ENCODE measurements at places on chromosomes 4 and X.

DNA sequence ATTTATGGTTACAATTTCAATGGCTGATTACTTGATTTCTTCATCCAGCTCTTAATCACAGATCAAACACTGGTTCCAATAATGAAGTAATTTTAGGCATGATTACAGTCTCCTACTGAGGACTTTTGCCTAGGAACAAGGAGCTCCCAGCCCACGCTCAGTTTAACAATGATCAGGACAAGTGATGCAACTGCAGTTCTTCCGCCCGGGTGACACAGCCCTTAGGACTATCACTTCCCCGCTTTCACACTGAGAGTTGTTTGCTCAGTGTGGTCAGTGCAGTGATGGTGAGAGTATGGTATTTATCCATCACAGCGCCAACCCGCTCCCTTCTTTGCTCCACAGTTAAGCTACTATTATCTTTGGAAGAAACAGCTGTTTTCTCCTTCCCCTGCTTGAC lies 203.2 kb upstream of the MBNL3 start:
- DNase-seq, result no peak

- no peak for DNase-seq
These were observed 82.7 kb upstream of the DHRSX start for GRCh38 chrX:2583194-2584162.

DNA sequence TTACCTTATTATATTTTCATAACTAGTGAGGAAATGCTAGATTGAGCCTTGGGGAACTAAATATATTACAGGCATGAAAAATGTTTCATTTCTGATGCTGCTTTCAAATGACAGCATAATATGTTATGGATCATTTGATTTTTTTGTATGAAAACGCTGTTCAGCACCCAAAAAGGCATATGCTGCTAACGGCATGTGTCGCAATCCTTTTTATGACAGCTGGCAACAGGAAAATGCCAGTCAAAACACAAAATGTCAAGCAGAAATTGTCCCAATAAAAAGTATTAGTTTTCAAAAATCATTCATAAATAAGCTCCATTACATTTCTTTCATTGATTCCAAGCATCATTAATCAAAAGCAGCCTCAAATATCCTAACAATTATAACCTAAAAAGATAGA lies 1244.5 kb downstream of the PCDH7 start:
- no peak for DNase-seq

- DNase-seq, result no peak
These were observed 281.7 kb upstream of the PITX2 start for GRCh38 chr4:110904435-110905065.

DNA sequence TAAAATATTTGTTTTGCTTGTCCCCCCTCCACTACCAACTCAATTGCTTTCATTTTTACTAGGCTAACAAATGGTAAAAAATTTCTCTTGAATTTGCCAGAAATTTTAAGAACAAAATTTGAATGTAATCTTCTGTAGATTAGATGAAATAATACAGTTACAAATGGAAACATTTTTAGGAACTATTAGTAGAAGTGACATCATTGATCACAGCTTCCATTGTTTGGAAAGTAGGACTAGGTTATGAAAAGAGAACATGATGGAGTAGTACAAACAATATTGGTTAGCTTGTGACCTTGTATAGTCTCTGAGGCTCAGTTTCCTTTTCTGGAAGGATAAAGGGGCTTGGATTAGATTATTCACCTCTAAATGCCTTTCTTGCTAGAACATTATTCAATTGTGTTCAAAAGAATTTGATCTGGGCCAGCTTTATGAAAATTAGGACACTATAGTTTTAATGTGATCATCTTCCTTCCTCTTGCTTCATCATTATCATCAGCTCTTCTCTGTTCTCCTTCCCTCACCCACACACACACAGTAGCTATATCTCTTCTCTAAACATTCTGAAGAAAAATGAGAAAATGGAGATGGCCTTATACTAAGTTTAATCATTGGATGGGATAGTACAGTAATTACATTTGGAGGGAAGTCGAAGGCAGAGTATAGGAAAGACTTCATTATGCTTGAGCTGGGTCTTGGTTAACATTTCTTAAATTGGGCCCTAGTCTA lies 9.9 kb downstream of the MTMR1 start:
- no peak for DNase-seq

- peak; percentile 8 for DNase-seq
These were observed 22.0 kb downstream of the DYNLT3 start for GRCh38 chrX:37825215-37825842.

GRCh38 chr4:111994392-111994791 lies 150.9 kb upstream of the FAM241A start:
- no peak for DNase-seq

DNA sequence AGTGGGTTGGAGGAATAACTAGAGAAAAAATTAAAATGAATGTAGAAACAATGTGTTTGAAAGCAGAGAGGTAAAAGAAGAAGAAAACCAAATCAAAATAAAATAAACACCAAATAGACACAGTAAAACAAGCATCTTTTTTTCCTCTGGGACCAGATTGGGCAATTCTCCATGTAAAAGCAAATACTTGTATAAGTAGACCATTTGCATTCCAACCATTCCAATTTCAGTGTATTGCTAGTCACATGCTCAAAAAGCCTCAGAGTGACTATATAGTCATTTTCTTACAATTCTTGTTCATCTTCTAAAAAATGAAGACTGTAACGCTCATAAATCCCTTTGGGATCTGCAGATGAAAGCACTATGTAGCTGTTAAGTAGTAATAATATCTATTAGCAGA lies 969.5 kb downstream of the PCDH18 start:
- DNase-seq, result no peak

- DNase-seq, result no peak
These were observed 6.8 kb downstream of the RBM47 start for GRCh38 chr4:40622913-40623312.

- no peak for DNase-seq
These were observed 136.2 kb downstream of the HMX1 start for GRCh38 chr4:8735236-8736089.

- DNase-seq, result no peak
These were observed 343.2 kb upstream of the TRAM1L1 start for GRCh38 chr4:117428536-117428935.

DNA sequence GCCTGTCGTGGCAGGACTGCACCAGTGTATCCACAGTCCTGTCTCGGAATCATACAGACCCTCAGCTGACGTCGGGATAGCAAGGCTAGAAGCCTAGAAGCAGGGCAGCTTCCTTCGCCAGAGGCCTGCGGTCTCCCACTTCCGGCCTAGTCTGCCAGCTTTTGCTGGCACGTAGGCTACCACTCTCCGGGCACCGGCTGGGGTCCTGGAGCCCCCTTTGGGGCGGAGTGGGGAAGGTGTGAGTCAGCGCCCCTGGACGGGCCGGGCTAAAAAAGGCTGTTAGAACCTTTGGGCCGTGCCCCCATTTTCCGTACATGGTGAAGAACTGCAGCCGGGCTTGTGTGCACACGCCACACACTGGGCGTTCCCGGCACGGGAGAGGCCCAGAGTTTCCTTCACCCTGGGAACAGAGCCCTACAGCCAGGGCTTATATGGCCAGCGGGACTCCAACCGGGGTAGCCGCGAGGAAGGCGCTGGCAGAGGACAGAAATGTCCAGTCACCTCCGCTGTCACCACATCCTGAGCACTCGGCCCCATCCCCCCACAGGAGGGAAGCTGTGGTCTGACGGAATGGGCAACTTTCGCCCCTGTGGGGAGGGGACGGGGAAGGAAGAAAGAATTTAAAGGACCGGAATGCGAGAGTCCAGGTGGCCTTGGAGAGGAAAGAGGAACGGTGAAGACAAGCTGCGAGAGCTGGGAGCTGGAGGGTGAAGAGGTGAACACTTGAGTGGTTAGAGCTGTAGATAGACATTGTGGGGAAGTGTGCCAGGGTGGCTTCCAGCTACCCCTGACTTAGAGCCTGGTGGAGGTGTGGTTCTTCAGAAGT lies 4.6 kb downstream of the MAGIX start:
- DNase-seq, result peak; percentile 6

- no peak for DNase-seq
These were observed 476.5 kb downstream of the PDGFC start for GRCh38 chr4:156495091-156495490.

- DNase-seq, result no peak
These were observed 695 bp downstream of the MTM1 start for GRCh38 chrX:150569155-150569477.

GRCh38 chr4:21469438-21470300 lies 478.9 kb downstream of the KCNIP4 start:
- DNase-seq, result no peak

GRCh38 chr4:103050736-103051436 lies 25.7 kb downstream of the SLC9B2 start:
- DNase-seq, result no peak

DNA sequence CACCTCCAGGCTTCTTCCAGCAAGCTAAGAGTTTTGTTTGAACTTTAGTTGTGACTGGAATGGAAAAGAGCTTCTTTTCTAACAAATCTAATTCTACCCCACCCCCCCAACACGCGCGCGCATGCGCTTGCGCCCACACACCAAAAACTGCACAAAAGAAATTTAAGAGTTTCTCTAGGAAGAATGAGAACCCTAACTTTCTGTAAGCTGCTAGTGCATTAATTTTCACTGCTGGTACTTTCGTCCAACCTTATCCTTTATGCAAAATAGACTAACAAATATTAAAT lies 9.0 kb upstream of the INTU start:
- DNase-seq, result no peak

- DNase-seq, result no peak
These were observed 150.6 kb downstream of the IL15 start for GRCh38 chr4:141786946-141787345.

DNA sequence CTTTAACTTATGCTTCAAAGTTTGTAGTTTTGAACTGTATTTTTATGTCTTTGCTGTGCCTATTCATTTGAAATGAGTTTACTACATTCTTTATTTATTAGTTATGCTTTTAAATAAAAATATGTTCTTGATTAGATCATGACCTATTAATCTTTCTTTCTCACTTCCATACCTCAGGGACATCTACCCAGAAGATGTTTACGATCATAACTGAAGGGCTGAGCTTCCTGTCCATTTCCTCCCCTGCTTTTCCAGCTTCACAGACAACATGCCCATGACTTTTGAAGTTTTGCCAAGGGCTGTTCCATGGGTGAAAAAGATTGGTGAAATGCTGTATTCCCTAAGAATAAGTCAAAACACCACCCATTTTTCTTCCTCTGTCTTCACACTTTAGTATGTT lies 99.7 kb upstream of the DDIT4L start:
- no peak for DNase-seq

GRCh38 chrX:19202171-19202570 lies 79.9 kb upstream of the ADGRG2 start:
- no peak for DNase-seq

DNA sequence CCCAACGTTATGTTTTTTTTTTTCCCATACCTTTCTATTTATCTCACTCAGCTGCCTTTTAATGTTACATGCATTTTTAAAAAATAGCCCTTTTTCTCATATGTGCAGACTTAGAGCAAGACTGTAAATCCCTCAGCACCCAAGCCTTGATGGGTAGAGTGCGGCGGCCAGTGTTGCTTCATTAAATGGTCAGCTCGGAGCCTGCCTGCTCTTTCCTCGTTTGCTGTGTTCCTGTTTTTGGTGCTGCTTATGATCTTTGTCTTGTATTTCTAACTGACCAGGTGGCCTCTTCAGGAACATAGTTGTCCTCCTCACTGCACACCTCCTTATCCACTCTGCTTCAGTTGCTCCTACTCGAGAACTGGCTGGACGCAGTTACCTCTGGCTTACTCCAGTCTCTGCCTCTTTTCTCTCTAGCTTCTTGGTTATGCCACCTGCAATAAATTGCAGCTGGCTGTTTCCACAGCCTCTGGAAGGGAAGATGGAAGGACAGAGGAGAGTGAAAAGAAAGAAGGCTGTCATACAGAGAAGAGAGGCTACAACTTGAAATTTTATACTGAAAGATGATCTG lies 10.7 kb downstream of the RBPJ start:
- DNase-seq, result no peak

Measured in stimulated activated CD8-positive, alpha-beta memory T cell treated with anti-CD3 and anti-CD28 coated beads, Interleukin-4, amount 100 ng/mL, for 4 hours (primary cell).